ENCODE measurements at places on chromosomes 2 and 18. TPM values are rescaled to one million over a fixed set of nuclear protein-coding genes. Genes with fewer than 3 reads are reported as not detected.

Gene FBXO36
- total RNA-seq = 1.8 TPM

Gene ABCG5
- total RNA-seq = not detected

Gene ABHD1
- total RNA-seq = not detected

Gene IL1RN
- total RNA-seq = not detected

Gene KIF5C
- total RNA-seq = 0.16 TPM

Gene DNAH7
- 1.8 TPM for total RNA-seq

Gene UGT1A6
- total RNA-seq = not detected

Gene DLGAP1
- 0.65 TPM for total RNA-seq

Gene FBLN7
- total RNA-seq = 10.8 TPM

Gene BARD1
- 2.9 TPM for total RNA-seq

Gene GNLY
- total RNA-seq = not detected

Gene ANKRD62
- total RNA-seq = not detected

Gene GKN1
- not detected for total RNA-seq

Gene ANKRD30BL
- total RNA-seq = not detected

Gene MLPH
- total RNA-seq = 9.9 TPM

Gene PPIL3
- total RNA-seq = 46.4 TPM

Gene RIT2
- not detected for total RNA-seq

Gene SNRNP27
- total RNA-seq = 50.9 TPM

Gene LYPD6
- not detected for total RNA-seq

Gene RNF103
- total RNA-seq = 17.0 TPM

Gene C1QL2
- total RNA-seq = not detected
